ENCODE measurements at places on chromosomes 12 and 14.

GRCh38 chr14:73685328-73685727, 28.9 kb downstream of the PNMA1 start:
- DNase-seq = no peak

DNA sequence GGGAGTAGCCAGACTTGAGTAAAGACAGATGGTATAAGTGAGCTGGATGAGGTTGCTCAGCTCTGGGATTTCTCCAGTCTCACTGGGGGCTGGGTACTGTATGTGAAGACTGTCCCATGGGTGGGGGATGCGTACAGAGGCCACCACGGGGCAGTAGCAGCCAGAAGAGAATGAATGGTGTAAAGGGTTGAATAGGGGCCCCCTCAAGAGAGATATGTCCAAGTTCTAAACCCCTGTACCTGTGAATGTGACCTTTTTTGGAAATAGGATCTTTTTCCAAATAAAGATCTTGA, 21.8 kb upstream of the BCDIN3D start:
- no peak for DNase-seq

DNA sequence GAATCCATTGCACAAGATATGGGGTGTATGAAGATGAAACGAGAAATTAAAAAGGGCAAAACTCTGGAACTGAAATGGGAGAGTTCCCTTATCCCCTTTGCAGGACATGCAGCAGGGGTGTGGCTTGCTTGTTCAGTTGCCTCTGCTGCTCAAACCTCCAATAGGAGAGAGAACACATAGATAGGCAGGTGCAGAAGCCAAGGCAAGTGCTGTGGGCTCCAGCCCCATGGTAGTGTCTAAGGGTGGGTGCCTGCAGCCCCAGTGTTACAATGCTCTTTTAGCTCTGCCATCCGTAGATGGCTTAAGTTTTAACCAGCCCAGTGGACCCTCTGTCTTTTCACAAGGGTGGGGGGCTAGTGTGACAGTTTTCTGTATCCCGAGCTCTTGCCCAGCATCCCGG, 69.7 kb downstream of the CMAS start:
- no peak for DNase-seq

DNA sequence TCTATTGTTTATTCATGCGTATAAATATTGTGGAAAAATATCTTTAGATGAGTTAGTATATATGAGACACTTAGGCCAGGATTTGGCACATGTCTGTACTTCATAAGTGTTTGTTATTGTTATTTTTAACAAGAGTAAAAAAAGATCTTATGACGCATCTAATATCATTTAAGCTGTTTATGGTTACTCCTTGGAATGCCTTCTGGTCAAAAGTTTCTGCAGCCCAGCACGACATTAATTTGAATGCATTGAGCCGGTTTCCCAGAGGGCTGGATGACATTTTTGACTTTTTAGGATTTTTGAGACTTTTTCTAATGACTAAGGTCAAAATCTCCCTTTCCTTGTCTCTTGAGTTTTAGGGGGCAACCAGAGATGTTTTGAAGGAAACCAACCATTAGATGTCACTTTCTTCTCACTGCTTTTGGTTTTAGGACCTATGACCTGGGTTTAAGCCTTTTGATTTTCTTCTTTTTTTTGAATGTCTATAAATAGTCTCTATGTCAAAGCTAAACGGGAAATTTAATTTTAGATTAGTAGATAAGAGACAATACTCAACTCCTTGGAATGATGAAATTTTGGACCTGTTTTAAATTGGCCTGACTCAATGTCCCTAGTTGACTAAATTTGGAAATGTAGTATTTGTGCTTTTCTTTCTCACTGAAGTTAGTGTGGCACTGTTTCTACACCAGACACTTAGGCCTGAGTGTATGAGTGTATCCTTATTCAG, 215.5 kb downstream of the AEBP2 start:
- DNase-seq = no peak

GRCh38 chr12:53500142-53500775, 824 bp upstream of the TARBP2 start:
- DNase-seq = peak; percentile 38

DNA sequence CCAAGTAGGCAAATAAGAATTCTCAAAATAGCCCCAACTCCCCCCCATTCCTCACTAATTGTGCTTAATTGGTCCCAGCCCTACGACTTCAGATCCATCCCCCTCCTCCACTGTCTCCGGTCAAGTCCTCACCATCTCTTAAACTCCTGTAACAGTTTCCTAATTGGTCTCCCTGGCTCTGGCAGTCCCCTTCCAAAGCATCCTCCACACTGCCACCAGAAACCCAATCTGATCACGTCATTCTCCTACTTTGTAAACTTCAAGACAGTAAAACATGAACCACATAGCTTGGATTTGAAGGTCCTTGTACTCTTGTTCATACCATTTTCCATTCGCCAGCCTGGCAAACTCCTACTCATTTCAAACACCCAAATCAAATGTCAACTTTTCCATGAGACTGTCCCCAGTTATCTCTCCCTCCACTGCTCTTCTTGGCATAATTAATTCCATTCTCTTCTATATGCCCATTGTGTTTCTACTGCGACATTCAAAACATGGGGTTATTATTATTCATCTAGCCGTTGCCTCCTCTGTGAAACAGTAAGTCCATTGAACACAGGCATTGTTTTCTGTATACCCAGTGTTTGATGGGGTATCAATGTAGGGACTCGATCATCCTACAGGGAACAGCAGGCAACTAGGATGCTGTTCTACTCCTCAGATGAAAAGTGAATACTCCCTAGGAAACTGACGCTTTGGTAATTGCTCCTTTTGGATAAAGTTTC, 104.6 kb downstream of the EGLN3 start:
- DNase-seq = no peak

DNA sequence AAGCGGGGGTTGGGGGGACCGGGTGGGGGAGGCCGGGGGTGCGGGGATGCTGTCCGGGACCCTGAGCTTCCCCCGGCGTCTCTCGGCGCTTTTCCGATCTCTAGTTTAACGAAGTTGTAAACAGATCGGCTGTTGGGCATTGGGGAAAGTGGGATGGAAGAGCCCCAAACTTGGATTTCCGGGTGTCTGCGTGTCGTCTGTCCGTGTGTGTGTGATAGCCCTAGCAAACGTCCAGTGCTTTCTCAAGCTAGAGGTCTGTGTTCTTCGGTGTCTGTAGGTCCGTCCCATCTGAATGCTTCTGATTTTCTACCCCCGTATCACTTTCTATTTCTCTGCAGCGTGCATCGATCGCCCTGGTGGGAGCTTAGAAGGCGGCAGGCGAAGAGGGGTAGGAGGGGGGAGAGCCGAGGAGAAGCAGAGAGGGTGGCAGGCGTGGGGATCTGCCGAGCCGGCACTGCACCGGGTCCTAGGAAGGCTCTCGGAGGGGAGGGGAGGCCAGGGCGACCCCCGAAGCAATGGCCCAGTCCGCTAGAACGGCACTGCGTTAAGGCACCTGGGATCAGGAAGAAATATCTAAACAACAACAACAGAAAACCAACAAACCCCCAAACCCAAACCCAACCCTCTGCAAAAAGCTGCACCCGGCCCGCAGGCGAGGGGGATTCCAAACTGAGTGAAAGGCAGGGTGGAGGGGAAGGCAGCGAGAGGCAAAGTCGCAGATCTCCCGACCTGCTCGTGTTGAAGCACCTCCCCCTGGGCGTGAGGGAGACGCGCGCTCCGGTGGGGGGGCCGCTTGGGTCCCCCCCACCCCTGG, 1.0 kb downstream of the KCNA1 start:
- DNase-seq = no peak

GRCh38 chr14:101500061-101500460, 61.2 kb upstream of the DIO3 start:
- no peak for DNase-seq

- DNase-seq = no peak
These were observed 410.7 kb downstream of the TMEM117 start for GRCh38 chr12:44246482-44247105.

GRCh38 chr12:15322164-15323061, at the start of gene PTPRO:
TSS of gene PTPRO (plus strand) at chr12:15322508.
- DNase-seq = no peak

DNA sequence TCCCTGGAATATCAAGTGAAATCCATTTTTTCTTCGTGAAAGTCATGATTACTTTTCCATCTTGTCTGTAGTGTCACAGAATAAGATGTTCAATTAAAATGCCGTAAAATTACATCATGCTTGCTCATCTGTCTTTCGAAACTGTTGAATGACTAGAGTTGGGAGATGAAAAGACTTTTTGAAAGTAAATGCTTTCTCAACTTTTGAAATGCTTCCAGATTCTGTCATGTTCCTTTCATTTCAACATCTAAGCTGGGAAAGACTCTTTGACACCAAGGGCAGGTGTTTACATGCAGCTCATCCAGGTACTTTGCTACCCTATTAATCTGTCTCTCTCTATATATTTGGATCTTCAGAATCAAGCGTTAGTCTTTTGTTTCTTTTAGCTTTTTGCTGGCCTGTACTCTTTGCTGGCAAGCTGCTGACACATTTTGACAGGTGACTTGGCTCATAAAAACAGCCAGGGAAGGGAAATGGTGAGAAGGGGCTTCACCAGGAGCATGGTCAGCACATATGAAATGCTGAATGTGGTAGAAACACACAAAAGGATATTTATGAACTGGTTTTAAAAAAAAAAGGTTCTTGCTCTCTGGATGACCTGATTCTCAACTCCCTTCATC, 77.0 kb upstream of the METAP2 start:
- no peak for DNase-seq

- DNase-seq = peak; percentile 75
These were observed 1.1 kb downstream of the PHLDA1 start for GRCh38 chr12:76030341-76031080.

- DNase-seq = no peak
These were observed 1.1 kb downstream of the SMIM10L1 start for GRCh38 chr12:11171969-11172675.

DNA sequence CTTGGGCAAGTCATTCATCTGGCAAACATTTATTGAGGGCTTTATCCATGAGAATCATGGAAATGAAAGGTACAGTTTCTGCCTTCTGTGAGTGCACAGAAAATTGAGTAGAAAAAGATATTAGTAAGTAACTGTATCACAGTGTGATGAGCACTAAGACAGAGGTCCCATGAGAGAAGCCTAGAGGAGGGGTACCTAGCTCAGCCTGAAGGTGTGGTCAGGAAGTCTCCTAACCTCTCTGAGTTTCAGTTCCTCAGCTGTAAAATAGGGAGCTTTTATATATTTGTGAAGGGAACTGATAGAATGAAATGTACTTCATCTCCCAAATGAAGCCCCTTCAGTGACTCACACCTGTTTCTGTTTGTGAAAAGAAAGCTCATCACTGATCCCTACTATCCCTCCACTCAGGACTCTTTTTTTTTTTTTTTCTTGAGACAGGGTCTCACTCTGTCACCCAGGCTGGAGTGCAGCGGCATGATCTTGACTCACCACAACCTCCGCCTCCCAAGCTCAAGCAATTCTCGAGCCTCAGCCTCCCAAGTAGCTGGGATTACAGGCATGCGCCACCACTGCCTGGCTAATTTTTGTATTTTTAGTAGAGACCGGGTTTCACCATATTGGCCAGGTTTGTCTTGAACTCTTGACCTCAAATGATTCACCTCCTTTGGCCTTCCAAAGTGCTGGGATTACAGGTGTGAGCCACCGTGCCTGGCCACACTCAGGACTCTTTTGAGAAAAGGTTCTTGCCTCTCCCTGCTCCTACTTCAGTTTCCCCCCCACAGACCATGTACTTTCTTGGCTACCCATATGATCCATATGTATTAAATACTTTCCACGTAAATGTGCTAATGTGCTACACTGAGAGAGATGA, 93.7 kb upstream of the FUT8 start:
- no peak for DNase-seq

DNA sequence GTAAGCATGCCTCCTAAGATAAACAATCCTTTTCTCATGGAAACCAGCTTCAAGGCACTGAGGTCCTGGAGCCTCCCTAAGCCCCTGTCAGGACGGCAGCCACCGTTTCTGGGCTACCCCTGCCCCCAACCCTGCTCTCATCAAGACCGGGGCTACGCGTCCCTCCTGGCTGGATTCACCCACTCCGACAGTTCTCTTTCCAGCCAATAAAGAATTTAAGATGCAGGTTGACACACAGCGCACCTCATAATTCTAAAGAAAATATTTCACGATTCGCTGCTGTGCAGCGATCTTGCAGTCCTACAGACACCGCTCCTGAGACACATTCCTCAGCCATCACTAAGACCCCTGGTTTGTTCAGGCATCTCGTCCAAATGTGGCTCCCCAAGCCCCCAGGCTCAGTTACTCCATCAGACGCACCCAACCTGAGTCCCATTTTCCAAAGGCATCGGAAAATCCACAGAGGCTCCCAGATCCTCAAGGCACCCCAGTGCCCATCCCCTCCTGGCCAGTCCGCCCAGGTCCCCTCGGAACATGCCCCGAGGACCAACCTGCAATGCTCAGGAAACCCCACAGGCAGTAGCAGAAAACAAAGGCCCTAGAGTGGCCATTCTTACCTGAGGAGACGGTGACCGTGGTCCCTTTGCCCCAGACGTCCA, 336.3 kb downstream of the TMEM121 start:
- DNase-seq = peak; percentile 16

DNA sequence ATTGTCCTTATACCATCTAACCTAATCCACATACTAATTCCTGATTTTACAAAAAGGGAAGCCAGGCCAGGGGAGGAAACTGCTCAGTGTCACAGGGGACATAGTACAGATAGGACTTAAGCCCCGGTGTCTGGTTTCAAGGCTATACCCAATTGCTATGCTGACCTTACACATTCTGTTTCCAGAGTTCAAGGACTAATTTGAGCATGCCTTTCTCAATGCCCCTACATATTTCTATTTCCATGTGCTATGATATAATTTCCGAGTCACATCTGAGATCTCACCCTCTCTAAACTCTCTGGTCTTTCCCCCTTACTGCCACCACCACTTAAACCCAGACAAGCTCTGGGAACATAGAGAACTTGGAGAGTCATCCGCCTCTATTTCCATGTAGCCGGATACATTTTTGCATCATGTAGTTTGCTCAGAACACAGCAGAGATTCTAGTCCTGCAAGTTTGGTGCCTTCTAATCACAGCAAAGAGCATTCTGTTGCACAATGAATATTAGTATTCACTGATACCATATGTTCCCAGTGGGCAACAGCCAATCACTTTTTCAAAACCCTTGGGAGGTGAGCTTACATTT, 34.2 kb downstream of the PPM1H start:
- no peak for DNase-seq

GRCh38 chr12:65863972-65864371, 39.7 kb downstream of the HMGA2 start:
- no peak for DNase-seq

- no peak for DNase-seq
These were observed 30.8 kb downstream of the RPS6KA5 start for GRCh38 chr14:91029456-91030217.

DNA sequence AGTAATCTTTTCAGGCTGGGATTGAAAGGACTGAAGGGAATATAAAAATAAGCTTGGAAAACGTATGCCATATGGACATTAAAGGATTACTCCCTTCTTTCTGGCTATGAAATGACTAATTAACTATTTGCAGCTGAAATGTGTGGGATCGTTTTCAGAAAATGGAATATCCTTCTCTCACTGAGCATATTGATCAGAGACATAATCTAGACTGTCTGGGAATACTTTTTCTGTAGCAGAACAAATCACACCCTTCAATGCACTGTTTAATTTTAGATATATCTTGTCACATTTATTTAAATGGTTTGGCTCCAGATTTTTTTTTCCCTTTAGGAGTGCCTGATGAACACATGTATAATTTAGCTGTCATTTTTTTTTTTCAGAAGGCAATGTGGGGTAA, 10.8 kb upstream of the ACTR10 start:
- no peak for DNase-seq
